ENCODE measurements at places on chromosomes 5 and 9.

GRCh38 chr9:26331223-26331622 is 561.4 kb downstream of the CAAP1 start:
- DNase-seq, result no peak

GRCh38 chr5:131622633-131623032 is 12.4 kb downstream of the RAPGEF6 start:
- no peak for DNase-seq

DNA sequence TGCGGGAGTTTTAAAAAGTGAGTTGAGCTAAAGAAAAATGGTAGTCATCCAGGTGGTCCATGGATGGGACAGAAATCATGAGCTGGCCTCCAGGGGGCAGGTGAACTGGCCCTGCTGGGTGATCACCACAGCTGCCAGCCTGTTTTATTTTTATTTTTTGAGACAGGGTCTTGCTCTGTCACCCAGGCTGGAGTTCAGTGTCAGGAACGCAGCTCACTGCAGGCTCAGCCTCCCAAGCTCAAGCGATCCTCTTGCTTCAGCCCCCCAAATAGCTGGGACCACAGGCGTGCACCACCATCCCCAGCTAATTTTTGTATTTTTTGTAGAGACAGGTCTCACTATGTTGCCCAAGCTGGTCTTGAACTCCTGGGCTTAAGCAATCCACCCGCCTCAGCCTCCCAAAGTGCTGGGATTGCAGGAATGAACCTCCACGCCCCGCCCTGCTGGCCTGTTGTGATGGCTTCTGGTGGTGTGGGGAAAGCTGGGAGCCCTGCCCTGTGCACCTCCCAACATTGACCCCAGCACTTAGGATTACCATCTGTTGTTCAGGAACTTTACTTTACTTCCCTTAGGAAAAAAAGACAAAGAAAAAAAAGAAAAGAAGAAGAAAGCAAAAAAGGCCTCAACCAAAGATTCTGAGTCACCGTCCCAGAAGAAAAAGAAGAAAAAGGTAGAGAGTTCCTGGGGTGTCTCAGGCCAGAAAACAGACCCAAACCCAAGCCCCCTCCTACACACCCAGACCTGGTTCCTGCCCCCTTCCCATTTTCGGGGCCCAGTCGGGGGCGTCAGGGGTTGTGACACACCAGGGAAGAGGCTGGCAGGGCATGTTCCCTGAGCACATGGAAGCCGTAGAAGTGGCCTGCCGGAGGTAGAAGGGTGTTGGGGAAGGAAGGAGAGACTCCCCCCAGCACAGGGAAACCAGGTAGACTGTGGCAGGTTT is 14.7 kb downstream of the CD74 start:
- no peak for DNase-seq

DNA sequence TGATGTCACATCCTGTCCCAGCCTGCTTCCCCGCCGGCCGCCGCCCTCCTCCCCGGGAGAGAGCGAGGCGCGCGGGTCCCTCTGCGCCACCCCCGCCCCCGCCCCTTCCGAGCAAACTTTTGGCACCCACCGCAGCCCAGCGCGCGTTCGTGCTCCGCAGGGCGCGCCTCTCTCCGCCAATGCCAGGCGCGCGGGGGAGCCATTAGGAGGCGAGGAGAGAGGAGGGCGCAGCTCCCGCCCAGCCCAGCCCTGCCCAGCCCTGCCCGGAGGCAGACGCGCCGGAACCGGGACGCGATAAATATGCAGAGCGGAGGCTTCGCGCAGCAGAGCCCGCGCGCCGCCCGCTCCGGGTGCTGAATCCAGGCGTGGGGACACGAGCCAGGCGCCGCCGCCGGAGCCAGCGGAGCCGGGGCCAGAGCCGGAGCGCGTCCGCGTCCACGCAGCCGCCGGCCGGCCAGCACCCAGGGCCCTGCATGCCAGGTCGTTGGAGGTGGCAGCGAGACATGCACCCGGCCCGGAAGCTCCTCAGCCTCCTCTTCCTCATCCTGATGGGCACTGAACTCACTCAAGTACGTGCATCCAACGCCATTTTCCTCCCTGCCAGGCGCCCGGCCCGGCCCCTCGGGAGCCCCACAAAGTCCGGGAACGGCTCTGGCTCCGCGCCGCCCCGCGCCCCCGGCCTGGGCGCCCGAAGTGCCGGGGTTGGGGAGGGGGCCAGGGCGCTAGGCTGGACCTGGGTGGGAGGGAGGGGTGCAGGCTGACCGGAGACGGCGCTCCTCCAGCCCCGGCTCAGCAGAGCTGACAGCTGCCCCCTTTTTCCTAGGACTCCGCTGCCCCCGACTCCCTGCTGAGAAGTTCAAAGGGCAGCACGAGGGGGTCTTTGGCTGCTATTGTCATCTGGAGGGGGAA is 12.0 kb upstream of the OLFM1 start:
- DNase-seq, result peak; percentile 73

GRCh38 chr9:113625486-113625885 is 162.0 kb downstream of the RGS3 start:
- DNase-seq, result no peak

DNA sequence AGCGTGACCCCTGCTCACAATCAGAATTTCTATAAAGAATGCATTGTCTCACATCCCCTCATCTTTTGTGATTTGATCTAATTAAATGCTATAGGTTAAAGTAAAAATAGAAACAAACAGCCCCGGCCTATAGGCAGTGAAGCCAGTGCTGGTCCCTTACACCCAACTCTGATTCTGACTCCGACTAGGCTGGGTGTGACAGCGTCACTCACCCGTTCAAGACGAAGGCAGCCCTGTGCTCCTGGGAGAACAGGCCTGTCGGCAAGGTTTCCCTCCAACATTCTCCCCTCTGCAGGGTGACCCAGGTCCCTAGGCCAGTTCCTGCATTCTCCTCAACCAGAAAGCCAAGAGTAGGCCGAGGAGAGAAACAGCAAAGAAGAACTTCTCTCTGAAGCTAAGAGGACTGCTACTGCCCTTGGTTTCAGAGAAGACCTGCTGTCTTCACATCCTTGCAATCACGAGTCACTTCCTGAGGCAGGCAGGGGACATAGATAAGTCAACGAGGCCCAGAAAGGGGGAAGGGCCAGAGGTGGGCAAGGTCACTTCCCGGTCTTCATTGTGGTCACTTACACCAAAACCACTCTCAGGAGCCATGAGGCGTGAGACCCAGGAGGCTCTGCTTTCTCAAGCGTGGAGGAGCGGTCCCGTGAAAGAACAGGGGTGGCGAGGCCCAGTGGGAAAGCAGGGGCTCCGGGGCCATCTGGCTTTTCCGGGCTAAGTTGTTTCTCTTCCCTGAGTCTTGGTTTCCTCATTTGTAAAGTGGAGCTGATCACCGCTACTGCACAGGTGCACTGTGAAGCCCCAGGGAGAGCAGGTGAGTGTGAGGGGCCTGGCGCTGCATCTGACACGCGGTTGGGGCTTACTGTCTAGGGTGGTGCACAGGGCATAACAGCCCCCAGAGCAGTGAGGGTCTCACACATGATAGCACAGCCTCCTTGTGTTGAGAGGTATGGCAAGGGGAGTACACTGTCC is 200.8 kb downstream of the CRB2 start:
- no peak for DNase-seq

GRCh38 chr5:36743891-36744772 is 132.4 kb upstream of the NIPBL start:
- no peak for DNase-seq
